ENCODE measurements at places on chromosomes 4 and X.

GRCh38 chrX:66009231-66009845 lies 30.5 kb downstream of the VSIG4 start:
- no peak for DNase-seq

DNA sequence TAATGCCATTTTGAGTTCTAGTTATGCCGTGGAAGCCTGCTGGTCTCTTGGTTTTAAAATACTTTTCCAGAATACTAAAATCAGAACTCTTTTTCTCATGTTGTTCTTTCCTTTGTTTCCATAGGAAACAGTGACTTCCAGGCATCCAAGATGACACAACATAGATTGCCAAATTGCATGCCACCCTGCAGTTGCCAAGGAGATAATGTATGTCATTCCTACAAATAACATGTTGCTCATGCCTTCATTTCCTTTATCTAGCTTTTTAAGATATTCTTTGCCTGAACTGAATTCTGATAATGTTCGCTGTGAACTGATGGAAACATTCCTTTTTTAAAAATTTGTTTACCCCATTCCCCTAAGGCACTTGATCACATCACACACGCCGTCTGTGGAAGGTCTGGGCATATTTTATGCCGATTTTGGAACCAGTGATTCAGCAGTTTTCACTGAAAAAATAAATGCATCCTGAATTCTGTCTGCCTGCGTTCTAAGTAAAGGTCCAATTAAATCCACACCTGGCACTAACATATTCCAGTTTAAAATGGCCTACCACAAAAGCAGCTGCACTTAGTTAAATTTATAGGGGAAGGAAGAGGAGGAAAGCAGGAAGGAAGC lies 38.0 kb upstream of the COX7B2 start:
- no peak for DNase-seq

DNA sequence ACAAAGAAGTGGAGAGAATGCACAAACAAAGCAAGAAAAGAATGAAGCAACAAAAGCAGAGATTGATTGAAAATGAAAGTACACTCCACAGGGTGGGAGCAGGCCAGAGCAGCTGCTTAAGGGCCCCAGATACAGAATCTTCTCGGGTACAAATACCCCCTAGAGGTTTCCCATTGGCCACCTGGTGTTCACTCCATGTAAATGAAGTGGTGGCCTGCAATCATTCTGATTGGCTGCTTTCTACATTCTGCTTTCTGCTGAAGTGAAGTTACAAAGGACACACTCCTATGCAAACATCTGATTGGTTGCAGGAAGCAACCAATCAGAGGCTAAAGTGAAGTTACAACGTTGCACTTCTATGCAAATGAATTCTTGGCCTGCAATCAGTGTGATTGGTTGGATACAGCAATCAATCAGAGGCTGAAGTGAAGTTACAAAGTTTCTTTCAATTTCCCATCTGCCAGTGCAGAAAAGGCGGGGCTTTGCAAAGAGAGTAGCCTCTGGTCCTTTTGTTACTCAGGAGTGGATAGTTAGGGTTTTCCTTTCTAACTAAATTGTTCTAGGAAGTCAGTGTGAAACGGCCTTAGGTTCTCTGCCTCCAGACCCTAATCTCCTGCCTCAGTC lies 19.0 kb upstream of the GPC4 start:
- DNase-seq: no peak

GRCh38 chr4:102692474-102692873 lies 68.3 kb downstream of the MANBA start:
- DNase-seq: no peak

GRCh38 chr4:68271851-68272357 lies 26.4 kb upstream of the TMPRSS11B start:
- DNase-seq: peak; percentile 6

GRCh38 chrX:130916636-130917422 lies 13.8 kb upstream of the ENOX2 start:
- peak; percentile 0 for DNase-seq

- DNase-seq: no peak
These were observed 178.4 kb downstream of the ANKRD50 start for GRCh38 chr4:124534131-124534530.

DNA sequence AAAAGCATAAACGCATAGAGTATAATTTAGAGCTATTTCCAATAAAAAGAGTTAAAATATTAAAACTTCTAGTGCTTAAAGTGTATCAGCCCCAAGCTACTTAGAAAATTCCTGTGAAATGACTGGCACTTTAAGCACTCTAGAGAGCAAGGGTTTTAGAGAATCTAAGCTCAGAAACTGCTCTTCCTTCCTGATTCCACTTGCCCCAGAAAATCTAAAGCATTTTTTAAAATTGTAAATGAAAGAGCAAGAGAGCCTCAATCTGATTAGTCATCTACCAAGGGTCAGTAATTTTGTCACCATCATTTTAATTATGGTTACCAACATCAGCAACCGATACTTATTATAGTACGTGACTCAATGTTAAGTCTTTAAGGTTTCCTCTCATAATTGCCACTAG lies 25.0 kb downstream of the CTPS2 start:
- no peak for DNase-seq

GRCh38 chrX:140190441-140191108 lies 225.3 kb upstream of the CXorf66 start:
- DNase-seq: no peak
